ENCODE measurements at places on chromosomes 5 and 9.

DNA sequence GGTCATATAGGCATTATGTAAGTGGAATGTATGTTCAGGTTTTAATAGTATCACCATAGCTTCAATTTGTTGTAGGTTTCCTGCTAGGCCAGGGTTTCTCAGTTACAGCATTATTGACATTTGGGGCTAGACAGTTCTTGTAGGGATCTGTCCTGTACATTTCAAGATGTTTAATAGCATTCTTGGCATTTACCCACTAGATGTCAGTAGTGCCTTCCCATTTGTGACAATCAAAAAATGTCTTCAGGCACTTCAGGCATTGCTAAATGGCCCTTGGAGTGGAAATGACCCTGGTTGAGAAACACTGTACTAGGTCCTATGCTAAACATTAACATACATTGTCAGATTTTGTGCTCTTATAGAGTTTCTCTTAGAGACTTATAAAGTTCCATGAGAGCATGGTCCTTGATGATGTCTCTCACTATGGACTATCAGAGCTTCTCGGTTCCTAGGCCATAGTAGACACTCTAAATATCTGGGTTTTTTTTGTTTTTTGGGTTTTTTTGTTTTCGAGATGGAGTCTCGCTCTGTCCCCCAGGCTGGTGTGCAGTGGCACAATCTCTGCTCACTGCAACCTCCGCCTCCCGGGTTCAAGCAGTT lies 1.4 kb downstream of the KIF20A start:
- DNase-seq: peak; percentile 91

GRCh38 chr9:120326049-120326693 lies 253.8 kb downstream of the CDK5RAP2 start:
- DNase-seq: no peak

GRCh38 chr9:132235894-132236661 lies 74.2 kb downstream of the NTNG2 start:
- DNase-seq: peak; percentile 42

- peak; percentile 3 for DNase-seq
Measured at GRCh38 chr5:33588654-33589372, 148.0 kb downstream of the TARS1 start.

DNA sequence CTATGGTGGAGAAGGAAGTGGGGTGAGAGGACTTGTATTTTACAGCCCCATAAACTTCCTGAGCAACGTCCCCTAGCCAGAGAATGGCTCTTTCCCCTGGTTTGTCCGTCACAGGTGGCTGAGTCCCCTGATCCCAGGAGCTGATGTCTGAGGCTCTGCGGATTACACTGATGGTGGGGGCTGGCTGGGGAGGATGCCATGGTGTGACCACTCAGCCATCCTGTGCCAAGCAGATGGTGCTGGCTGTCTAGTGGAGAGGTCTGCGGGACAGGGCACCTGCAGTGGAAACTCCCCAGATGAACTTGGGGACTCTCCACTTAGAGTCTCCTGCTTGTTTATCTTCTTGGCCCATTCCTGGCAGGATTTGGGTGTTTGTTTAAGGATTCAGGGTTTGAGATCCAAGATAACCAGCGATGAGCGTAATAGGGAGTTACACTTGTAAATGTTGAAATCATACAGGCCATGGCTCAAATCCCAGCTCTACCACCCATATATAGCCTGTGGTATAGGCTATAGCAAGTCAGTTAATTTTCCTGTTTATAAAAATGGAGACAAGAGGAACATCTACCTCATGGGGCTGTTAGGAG lies 4.7 kb upstream of the PTGS1 start:
- DNase-seq: no peak

- DNase-seq: no peak
Measured at GRCh38 chr9:103867886-103868285, 226.2 kb upstream of the SMC2 start.
